ENCODE measurements at places on chromosomes 12 and 14.

GRCh38 chr12:85156569-85156968 lies 120.4 kb downstream of the LRRIQ1 start:
- DNase-seq: no peak

- DNase-seq: no peak
These were observed 112.2 kb upstream of the MYL2 start for GRCh38 chr12:111032591-111032919.

DNA sequence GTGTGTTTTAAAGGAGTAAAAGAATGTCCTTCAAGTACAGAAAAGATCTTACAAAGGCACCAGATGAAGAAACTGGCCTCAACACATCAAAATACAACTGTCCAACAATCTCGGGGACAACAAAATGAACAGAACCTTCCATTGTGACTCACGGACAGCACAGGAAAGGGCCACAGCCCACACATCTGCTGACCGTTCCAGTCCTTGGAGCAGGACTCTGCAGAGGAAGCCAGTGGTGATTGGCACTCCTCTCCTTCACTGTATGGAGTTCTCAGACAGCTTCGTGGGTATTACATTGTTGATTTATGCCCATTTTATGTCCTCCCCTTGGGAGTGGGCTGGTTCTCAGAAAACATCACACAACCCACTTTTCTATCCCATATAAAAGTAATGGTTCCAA lies 32.5 kb upstream of the TC2N start:
- no peak for DNase-seq

DNA sequence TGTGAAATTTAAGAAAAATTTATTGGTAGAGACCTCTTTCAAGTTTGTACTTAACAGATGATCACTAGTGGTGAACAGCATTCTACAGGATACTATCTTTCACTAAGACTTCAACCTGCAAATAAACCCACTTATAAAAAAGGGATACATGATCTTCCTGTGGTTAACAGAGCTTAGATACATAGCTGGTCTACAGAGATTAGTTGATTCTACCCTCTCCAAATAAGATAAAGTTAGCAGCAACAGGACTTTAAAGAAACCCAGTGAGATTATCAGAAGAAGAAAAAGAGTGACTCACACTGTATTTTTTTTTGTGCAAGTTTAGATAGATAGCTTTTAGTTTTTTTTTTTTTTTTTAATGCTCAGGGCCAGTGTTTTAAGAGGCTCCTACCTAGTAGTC lies 34.5 kb downstream of the USP44 start:
- no peak for DNase-seq

GRCh38 chr12:108747563-108747962 lies 16.2 kb upstream of the CORO1C start:
- DNase-seq: no peak

DNA sequence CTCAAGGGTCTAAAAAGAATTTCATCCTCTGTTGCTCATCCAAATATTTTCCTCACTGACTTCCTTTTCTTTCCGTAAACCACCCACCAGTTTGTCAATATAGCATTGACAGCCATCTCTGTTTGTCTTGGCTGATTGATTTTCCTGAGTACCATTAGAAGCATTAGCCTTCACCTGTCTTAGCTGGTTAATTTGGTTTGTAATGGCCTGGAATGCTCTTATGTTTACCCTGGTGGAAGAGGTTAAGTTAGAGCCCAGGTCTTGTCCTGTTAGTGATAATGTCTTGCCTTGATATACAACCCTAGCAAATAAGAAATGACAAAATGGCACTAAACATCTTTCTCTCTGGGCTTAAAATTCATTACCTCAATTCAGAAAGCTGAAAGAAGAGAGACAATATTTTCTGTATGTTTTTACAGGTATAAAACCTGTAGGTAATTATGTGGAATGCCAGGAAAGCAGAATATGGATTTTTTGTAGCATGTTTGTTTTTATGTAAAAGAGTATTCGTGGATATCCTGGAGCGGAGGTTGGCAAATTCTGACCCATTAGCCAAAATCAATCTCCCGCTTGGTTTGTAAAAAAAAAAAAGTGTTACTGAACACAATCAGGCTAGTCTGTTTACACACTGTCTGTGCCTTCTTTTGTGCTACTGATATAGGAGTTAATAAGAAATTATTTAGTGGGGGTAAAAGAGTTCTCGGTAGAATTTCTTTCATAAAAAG lies 224.4 kb upstream of the DAAM1 start:
- DNase-seq: no peak

DNA sequence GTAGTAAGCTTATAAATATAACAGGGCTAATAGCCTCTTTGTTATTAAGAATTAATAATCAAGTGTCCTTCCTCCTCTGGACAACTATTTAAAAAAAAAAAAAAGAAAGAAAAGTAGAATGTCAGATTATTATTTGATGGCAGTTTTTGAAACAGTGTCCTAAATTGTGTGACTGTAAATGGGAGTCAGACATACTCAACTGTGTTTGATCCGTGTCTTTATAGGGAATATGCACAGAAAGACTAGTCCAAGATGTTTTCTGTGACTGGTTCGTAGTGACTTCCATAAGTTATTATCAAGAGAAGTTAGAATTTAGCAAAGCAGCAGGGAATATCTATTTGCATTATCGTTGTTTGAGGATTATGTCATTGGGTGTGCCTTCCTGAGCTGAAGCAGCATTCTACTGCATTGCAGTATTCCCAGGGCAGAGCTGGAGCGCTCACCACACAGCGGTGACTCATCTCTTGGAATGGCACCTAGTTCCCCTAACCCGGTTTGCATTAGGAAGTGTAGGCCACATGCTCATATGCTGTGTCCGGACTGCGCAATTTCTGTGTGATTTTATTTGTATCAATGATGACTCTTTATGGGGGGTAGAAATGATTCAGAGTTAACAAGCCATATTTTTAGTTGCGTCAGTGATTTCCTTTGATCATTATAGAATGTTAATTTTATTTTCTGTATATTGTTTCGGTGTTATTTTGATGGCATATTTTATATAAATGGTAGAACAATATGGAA lies 7.9 kb downstream of the DYNC1H1 start:
- no peak for DNase-seq

DNA sequence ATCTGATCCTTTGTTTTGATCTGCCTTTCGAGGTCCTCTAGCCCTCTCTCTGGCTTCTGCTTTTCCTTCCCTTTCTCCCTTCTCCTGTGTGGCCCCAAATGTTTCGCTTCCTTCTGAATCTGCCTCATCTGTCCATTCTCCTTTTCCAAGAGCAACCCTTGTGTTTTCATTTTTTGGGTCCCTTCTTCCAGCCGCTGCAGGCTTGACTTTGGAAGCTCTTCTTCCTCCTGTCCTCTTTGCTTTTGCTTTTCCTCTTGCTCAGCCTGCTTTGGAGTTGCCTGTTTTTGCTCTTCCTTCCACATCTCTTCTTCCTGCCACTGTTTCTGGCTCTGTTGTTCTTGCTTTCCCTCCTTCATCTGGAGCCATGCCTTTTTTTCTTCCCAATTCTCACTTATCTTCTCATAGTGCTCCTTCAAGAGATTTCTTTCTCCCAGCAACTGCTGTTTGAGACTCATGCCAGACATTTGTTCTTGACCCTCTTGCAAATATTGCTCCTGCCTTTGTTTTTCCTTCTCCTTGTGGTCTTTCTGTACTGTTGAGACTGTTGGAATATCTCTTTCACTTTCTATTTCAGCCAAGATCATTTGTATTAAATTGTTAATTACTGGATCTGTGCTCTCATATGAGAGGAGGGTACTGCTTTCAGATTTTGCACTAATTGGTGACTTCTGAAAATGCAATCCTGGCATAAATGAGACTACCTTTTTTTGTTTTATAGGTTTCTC lies 42.4 kb downstream of the FAM186A start:
- DNase-seq: no peak

- no peak for DNase-seq
These were observed 41.3 kb downstream of the RESF1 start for GRCh38 chr12:32000373-32001005.

DNA sequence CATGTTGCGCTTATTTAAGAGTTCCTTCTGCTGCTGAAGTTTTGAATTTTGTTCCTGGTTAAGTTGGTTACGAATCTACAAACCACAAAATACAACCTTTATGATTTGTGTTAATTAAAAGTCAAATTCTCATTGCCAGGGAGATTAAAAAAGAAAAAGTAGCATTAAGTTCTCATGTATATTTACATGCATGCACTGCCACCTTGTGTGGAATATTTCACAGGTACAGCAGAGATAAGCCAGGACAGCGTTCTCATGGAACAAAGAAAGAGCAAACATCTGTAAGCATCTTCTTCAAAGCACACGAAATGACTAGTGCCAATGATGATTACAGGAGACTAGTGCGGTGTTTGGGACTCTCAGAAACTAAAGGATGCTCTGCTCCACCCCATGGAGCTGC lies 34.2 kb downstream of the ZFYVE21 start:
- no peak for DNase-seq

- no peak for DNase-seq
These were observed 19.7 kb downstream of the TSPAN19 start for GRCh38 chr12:85016413-85016812.

DNA sequence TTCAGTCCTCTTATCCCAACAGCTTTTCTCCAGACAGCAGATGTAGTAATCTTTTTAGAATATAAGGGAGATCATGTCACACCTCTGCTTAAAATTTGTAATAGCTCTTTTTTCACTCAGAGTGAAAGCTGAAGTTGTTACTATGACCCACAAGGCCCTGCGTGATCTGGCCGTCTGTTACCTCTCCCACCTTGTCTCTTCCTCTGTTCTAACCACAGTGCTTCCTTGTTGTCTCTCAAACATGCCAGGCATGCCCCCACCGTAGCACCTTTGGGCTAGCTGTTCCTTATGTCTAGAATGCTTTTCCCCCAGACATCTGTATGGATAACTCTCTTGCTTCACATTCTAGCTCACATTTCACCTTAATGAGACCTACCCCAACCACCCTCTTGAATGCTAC lies 6.5 kb downstream of the NECAP1 start:
- DNase-seq: no peak

- no peak for DNase-seq
These were observed 77.1 kb upstream of the ACTN1 start for GRCh38 chr14:69055999-69056788.

- no peak for DNase-seq
These were observed 8.3 kb downstream of the GALNT16 start for GRCh38 chr14:69268223-69268622.

DNA sequence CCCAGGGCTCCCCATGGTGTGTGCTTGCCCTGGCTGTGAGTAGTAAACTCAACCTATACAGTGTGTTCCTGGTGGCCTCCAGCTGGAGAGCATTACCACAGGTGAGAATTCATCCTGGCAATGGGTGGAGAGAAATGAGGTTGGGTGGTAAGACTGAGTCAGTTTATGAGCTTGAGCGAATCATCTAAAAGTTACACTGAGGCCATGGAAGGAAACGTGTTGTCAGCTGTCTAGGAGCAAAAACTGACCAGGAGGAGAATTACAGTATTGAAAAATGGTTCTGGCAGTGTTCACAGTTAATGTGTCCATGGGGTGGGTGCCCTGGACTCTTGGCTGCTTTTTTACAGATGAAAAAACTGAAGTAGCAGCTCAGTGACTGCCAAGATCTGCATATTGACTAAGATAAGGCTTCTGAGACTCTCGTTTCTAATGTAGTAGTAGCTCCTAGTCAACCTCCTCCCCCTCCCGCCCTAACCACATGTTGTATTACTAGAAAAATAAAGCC lies 202.0 kb upstream of the AMIGO2 start:
- no peak for DNase-seq

GRCh38 chr14:88533064-88533602 lies 21.7 kb downstream of the PTPN21 start:
- DNase-seq: no peak

DNA sequence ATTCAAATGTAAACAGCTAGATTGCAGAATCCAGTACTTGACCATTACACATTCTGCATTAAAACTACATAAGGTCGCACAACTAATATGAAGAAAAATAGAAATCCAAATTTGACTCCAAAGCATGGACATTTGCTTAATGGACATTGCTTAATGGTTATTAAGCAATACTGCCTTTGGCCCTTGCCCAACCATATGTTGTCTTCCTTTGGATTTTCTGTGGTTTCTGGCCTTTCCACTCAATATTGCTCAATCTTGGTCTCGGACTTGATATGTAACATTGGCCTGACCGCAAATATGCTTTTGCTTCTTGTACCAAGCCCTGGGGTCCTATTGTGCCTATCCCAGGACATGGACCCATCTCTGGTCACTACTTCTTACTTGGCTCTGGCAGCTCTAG lies 67.2 kb downstream of the PTPRR start:
- no peak for DNase-seq

DNA sequence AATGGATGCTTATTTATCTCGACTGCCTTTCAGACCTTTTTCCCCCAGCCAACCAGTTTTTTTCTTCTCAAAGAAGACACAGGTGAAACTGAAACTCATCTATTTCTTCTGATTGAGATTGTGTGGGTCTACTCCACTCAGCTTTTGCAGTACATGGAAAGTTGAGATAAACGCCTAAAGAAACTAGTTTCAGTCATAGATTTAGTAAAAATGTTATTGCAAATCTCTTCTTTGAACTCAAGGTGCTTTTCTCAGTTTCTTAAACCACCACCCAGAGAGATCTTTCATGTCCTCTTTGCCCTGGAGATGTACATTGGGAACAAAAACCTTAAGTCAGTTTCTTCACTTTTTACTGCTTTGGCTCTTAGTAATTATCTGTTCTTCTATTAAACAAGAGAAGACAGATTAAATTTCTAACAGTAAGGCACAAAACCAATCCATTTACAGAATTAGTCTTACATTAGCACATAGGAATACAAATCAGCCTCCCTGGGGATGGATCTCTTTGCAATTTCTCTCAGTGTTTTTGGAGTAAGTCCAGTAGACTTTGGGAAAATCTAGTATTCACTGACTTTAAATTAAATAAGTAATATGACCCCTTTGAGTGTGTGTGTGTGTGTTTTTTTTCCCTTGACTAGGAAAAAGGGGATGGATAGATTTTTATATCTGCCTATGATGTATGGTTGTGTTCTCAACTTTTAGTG lies 11.6 kb downstream of the FBXW8 start:
- DNase-seq: no peak

GRCh38 chr14:50769863-50770500 lies 61.0 kb downstream of the NIN start:
- DNase-seq: no peak

DNA sequence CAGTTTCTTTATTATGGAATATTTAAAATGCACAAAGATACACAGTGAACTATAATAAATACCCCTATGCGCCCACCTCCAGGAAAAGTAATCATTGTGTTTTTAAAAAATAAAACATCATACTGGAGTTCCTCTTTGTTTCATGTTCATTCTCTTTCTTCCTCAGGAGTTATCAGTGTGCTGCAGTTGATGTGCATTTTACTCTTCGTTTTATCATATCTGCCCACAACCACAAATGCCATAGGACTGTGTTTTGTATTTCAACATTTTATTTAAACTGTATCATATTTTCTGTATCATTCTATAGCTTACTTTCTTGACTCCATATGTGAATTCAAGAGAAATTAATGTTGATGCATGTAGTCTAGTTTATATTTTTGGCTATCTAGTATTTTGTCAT lies 53.9 kb downstream of the TSHR start:
- no peak for DNase-seq
